Right renal pelvis (tissue), 4 donors: ENCODE measurements at places on chromosomes 11 and 22.

DNA sequence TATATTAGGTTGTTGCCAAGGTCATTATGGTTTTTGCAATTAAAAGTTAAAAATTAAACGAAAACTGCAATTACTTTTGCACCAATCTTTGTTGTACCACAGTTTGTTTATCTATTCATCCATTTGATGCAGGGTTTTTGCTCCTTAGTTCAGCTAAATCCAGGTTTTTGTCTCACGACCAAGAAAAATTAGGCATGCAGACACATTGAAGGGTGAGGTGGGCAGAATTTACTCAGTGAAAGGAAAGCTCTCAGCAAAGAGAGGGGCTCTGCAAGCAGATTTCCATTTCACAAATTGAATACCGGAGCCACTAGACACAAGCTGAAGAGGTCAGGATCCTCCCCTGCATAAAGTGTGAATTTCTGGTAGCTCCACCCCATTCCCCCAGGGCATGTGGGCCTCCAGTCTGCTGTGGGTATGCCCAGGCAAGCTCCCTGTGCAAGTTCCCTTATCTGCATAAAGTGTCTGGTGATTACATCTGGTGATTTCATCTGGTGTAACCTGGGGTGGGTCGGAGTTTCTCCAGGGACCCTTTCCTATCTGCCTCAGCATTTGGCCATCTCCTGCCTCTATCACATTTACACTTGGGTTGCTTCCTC, 33.3 kb downstream of the APOL6 start:
- DNase-seq: no peak

- no peak for DNase-seq
These were observed at the start of gene CEND1 for GRCh38 chr11:789943-790342. Gene CEND1, minus strand, starts transcription at chr11:790090. Its CDS starts 1,514 bp downstream, at chr11:788576.

GRCh38 chr11:35682230-35683173, 19.9 kb downstream of the TRIM44 start:
- DNase-seq: peak; percentile 16

DNA sequence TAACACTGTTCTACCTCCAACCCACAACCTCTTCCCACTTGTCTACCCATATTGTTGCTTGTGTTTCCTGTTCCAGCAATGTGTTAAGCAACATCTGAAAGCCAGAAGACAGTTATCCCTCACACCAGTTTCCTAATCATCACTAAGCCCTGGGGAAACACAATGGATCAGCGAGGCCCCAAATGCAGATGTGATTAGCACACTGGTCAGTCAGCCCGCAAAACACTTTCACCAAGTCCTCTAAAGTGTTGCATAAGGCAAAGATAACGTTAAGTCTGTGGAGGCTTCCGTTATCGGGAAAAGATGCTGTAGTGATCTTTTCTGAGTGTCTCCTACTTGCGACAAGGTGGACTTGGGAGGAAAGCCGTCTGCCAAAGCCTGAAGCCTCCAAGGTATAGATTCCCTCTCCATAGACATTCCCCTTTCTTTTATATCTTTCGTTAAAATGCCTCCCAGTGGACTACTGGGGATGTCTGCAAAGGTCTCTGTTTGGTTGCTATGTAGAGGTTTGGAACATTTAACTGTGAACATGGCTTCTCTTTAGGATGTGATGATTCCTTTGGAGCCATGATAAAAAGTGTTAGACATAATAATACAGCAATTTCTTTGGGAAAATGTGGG, at the start of gene MS4A3:
Gene MS4A3, plus strand, starts transcription at position 317 of the 621 bp plus-strand sequence. CDS start 4,496 bp downstream, outside the sequence.
- DNase-seq: no peak

DNA sequence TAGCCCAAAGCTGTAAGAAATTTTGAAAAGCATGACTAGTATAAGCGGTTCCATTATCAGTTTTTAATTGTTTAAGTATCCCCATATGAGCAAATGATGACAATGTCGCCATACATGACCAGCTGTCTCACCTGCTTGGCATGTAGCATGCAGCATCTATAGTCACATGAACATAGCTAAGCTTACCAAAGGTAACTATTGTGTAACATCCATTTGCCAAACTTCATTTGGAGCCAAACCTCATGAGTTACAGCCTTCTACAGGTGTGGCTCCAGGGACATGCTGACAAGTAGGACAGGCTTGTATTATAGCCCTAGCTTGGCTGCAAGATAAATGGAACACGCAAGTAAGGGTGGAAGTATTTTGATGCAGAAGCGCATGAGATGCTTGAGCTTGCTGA, 30.4 kb downstream of the OR10A6 start:
- no peak for DNase-seq

DNA sequence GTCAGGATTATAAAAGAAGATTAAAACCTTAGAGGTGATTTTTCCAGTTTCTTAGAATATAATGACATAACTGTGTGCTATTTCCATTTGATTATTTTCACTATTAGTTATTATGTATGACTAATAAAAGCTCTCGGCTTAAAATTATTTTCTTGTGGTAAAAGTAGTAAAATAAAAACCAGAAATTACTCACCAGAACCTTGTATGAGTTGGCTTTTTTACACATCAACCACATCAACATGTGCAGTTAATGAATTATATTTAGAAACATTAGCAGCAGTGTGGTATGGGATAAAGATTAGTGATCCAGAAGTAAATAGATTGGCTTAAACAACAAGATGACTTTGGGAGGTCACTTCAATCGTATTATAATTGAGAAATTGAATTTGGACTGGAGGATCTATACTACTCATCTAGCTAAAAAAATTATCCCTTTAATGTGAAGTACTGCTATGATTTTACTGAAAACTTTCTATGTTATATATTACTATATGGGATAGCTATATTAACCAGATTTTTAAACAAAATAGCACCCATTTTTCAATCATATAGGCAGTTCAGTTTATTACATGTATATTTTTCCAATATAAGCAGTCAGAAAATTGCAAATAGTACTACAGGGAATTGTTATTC, 2.8 kb upstream of the BCO2 start:
- no peak for DNase-seq

DNA sequence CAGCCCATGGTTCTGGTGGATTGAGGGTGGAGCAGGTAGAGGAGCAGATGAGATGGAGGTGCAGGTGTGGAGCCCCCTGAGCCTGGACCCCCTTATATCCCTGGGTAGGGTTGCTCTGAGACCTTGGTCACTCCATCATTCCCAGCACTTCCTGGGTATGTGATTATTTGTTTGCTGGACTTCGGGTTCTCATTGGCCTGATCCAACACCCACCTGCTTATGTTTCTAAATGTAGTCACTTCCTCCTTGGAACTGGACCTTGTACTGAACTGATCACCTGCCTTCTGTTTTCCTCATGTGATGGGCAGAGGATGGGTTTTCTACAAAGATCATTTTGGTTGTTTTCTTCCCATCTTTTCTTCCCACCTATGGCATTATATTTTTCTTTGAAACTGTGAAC, at the start of gene KRTAP5-4:
Gene KRTAP5-4, minus strand, starts transcription at position 53 of the 400 bp plus-strand sequence. Its CDS starts 45 bp downstream, at position 8.
- DNase-seq: no peak

GRCh38 chr11:75541193-75542087, 15.7 kb upstream of the GDPD5 start:
- DNase-seq: no peak

GRCh38 chr11:65854852-65855837, 2.8 kb downstream of the CFL1 start:
- DNase-seq: no peak
